ENCODE measurements at places on chromosomes 3 and 15.

DNA sequence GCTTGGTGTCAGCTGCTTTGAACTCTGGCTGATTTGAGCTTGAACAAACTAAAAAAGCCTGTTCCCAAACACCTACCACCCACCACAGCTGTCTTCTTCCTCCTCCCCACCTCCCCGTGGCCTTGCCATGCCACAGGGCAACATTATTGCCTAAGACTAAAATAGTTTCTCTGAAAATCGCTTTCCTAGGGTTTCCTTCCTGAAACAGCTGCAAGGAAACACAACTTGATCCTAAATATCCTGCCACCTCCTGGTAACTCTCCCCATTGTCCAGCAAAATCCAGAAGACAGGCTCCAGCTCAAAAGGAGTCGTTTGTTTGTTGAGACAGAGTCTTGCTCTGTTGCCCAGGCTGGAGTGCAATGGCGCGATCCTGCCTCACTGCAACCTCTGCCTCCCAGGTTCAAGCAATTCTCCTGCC is 193.9 kb upstream of the TPM1 start:
- no peak for DNase-seq

- no peak for DNase-seq
Observed at GRCh38 chr15:83838763-83839162, 184.8 kb downstream of the ADAMTSL3 start.

GRCh38 chr15:75203908-75204263 is 2.2 kb downstream of the C15orf39 start:
- DNase-seq: no peak

DNA sequence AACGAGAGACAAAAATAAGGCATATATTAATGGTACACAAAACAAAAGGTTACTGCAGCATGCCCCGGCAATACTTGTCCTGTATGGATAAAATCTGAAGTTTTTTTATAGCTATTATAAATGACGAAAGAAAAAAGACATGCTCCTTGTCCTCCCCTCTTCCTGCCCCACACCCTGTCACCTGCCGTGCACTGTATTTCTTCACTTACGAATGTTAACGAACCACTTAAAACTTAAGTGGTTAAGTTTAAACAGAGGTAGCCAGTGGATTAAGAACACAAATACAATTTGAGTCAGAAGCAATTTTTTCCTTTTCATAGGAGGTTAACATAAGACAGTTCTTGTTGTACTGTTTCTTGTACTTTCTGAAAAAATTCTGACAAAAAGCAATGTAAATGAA is 799.1 kb upstream of the NECTIN3 start:
- DNase-seq: no peak

- no peak for DNase-seq
Observed at GRCh38 chr3:131568460-131568859, 65.7 kb upstream of the MRPL3 start.

DNA sequence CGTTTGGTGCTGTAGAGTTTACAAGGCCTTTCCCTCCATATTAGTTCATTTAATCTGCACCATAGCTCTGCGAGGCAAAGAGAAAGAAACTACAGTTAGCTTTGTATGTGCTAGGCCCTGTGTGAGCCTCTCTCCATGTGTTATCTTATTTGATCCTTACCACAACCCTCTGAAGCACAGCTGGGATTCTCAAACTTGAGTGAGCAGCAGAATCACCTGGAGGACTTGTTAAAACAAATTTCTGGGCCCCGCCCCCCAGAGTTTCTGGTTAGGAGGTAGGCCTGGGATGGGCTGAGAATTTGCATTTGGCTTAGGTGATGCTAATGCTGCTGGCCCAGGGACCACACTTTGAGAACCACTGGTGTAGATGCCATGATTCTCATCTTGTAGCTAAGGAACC is 12.3 kb downstream of the CA12 start:
- no peak for DNase-seq

GRCh38 chr15:67079361-67079760 is 14.0 kb downstream of the SMAD3 start:
- no peak for DNase-seq

DNA sequence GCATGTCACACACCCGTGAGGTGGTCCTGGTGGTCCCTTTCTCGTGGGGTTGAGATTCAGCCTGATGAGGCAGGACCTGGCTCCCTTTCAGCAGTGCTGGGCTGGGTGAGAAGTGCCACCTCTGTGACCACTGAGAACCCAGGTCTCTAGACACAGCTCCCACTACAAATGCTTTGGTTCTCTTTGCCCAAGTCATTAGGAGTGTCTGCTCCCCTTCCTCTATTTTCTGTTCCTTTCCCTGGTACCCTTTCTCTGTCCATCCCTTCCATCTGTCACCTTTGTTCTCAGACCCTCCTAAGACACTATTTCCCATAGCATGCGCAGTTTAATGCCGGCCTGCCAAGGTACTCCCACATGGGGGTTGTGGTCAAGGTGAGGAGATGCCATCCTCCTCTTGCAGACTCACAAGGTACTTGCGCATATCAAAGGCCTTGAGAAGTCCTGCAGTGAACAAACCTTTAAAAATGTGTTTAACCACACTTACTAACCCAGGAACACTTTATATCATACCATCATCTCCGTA is 297.7 kb downstream of the LRTM1 start:
- no peak for DNase-seq

DNA sequence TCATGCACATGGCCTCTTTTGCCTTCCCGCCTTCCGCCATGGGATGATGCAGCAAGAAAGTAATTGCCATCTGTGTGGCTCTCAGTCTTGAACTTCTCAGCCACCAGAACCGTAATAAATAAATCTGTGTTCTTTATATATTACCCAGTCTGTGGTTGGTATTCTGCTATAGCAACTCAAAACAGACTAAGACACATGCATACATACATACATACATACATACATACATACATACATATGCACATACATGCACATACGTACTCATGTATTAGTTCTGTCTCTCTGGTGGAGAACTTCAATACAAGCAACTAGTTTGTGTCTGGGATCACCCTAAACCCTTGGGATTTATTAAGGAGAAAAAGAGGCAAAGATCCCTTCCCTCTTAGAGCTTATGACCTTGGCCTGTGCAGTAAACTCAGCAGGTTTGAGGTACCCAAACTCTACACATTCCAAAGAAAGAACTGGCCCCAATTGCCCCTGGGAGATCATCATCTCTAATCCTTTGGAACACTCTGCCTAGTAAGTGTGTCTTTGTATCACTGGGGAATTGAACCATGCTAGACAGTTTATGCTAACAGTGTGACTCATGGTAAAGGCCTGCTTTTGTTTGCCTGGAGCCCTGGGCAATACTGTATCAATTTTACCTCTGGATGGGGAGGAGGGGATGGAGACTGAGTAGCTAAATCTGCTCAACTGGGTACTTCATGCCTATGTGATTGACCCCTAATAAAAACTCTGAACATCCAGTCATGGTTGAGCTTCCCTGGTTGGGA is 115.6 kb upstream of the LMCD1 start:
- no peak for DNase-seq

Data from CD4-positive, alpha-beta T cell treated with Interleukin-1 beta for 1 hour (primary cell).